DMS153 (cell line): ENCODE measurements at places on chromosomes 2 and 18.

- DNase-seq = peak; percentile 48
These were observed 537.5 kb upstream of the FSIP2 start for GRCh38 chr2:185201063-185201462.

- DNase-seq = no peak
These were observed 72.6 kb downstream of the VIT start for GRCh38 chr2:36769106-36769505.

- no peak for DNase-seq
These were observed 369.9 kb downstream of the CLIP4 start for GRCh38 chr2:29485117-29485516.

- DNase-seq = no peak
These were observed 138.9 kb upstream of the NABP1 start for GRCh38 chr2:191539068-191539467.

DNA sequence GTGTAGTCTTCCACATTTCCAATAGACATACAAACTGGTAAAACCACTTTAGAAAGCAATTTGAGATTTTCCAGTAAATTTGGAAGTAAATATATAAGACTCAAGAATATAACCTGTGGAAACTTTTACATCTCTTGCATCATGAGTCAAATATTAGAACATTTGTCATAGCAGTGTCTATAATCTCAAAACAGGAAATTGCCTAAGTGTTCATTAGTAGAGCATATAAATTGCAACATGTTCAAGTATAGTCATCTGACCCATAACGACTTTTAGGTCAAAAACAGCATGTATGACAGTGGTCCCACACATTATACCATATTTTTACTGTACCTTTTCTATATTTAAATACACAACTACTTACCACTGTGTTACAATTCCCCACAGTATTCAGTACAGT is 555.9 kb upstream of the VRK2 start:
- no peak for DNase-seq

DNA sequence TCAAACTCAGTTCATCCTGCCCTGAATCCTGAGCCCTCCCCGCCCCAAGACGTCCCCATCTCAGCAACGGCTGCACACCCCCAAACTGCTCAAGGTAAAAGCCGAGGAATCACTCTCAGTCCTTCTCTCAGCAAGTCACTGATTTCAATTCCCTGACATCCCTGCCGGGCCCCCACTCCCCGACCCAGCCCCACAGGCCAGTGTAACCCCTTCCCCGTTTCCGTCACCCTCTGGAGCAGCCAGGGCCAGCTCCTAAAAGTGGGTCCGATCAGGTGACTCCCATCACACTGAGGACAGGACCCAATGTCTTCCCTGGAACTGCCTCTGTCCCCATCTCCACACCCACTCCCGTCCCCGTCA is 20.5 kb downstream of the SNORC start:
- no peak for DNase-seq

DNA sequence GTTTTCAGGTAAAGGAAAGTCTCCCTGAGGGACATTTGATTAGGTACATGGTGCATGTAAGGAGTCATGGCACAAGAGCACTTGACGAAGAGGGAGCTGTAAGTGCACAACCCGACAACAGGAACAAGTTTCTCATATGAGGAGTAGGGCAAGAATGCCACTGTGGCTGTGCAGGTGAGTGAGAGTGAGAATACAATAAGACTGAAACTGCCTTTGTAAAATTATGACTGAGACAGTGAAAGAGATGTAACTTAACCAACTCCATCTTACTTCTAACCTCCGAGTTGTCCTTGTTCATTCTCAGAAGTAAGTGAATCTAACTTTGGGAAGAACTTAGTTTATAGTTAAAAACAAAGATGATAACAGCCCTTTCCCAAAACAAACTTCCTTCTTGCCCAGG is 1025.8 kb upstream of the CNTNAP5 start:
- no peak for DNase-seq

GRCh38 chr2:195737511-195738325 is 80.7 kb downstream of the SLC39A10 start:
- DNase-seq = no peak

DNA sequence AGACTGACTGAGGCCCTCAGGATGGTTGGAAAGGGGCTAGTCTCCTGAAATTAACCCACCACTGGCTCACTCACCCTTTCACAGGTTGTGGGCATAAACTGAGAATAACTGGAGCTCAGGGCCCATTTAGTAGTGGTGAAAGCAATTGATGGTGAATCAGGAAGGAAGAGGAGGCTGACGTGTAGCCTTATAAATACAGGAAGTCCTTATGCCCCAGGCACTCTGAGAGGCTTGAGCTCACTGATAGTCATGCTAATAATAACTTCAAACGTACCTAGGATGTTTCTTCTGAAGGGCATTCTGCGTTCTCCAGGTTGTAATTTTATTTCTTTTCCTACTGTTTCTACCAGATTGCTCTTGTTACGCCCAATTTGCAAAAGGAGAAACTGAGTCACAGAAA is 328.4 kb downstream of the CLIP4 start:
- peak; percentile 45 for DNase-seq

DNA sequence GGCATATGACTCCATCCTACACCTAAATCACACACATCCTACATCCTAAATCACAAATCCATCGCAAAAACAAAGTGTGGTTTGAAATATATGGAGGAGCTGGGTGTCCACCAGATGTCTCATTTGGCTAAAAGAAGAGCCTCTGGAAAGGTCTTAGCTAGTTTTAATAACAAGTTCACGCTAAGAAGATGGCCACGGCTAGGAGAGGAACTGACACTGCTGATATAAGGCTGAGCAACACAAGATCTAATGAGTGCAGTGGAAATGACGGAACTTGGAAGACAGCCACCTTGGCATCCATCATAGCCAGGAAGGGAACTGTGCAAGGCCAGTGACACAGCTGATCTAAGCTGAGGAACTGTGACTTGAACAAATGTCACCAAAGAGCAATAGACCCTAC is 60.0 kb upstream of the AGAP1 start:
- no peak for DNase-seq

DNA sequence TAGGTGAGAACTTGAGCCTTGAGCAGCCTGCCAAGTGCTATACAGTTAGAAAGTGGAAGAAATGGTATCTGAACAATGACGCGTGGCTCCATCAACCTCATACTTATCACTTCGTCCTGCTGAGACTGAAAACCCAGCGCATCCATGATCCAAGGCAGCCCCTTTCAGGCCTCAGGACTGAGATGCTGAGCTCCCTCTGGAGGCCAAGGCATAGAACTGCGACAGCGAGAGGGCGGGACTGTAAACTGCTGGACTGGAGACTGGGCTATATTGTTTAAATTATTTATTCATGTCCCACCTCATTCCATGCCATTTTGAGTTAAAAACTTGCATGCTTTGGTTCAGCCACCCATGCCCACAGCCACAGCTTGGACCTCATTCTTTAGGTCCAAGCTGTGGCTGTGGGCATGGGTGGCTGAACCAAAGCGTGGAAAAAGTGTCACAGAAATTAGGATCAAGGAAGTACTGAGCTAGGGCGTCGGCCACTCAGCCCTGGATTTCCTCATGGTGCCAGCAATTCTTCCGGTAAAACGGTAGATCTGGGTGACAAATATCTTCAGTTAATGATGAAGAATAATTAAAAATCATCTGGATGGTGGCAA is 195.5 kb downstream of the L3MBTL4 start:
- DNase-seq = no peak
